ENCODE measurements at places on chromosomes 5 and 9.

GRCh38 chr5:50501491-50502228 is 60.6 kb upstream of the EMB start:
- DNase-seq = no peak

DNA sequence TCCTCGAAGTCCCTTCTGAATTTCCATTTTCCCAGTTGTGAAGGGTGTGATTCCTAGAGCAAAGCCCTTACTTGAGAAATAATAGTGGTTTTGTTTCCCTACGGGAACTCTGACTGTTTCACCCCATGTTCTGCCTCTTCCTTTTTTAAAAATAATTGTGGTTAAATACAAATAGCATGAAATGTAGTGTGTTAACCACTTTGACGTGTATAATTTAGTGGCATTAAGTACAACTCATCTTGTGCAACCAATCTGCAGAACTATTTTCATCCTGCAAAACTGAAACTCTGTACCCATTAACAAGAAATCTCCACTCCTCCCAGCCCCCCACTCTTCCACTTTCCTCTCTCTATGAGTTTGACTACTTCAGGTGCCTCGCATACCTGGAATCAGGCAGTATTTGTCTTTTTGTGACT is 35.6 kb upstream of the HAND1 start:
- DNase-seq = no peak

- no peak for DNase-seq
These were observed 131.3 kb downstream of the GLIS3 start for GRCh38 chr9:4168526-4168925.

DNA sequence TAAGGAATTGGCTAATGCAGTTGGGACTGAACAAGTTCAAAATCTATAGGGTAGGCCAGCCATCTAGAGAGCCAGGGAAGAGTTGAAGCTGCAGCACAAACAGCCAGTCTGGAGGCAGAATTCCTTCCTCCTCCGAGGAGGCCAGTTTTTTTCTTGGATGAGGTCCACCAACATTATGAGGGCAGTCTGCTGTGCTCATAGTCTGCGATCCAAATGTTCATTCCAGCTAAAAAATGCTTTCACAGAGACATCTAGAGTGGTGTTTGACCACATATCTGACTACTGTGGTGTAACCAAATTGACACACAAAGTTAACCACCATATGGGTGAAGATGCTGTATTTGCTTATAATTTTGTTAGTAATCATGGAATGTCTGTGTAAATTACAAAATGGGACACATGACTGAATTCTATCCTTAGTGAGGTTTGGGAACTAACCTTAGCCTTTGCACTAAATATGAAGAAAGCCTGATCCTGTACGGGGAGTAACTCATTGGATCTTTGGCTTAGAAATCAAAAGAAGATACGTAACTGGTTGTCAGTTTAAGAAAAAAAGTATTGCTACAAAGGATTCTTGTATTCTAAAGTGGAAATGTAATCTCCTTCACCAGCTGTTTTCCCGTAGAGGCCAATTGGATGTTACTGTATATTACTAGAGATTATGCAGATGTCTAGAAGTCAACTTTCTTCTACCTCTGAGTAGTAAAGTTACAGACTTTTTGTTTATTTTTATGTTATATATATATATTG is 70.6 kb downstream of the SPIN1 start:
- no peak for DNase-seq

DNA sequence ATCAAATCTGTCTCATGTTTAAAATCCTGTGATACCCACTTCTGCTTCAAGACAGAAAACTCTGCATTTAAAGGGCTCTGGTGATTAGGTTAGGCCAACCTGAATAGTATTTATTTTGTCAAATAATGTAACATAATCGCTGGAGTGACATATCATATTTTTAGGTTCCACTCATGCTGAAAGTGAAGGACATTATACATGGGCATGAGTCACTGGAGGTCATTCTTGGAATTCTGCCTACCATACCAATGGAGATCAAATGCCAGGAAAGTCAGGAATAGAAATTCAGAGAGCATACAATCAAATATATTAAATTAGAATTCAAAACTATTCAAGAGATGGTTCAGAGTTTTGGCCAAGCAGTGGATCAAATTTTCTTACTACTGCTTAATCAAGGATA is 97.1 kb upstream of the PRSS3 start:
- DNase-seq = no peak

GRCh38 chr9:16278326-16278999 is 592.0 kb downstream of the BNC2 start:
- DNase-seq = no peak

All from bone marrow (tissue), 2 donors.